Activated CD8-positive, alpha-beta memory T cell treated with anti-CD3 and anti-CD28 coated beads for 4 hours (primary cell): ENCODE measurements at places on chromosomes 16 and 17.

GRCh38 chr17:55757659-55758058, 6.8 kb downstream of the PCTP start:
- DNase-seq: no peak

- no peak for DNase-seq
Observed at GRCh38 chr17:71232801-71233559, 887.8 kb upstream of the SOX9 start.

DNA sequence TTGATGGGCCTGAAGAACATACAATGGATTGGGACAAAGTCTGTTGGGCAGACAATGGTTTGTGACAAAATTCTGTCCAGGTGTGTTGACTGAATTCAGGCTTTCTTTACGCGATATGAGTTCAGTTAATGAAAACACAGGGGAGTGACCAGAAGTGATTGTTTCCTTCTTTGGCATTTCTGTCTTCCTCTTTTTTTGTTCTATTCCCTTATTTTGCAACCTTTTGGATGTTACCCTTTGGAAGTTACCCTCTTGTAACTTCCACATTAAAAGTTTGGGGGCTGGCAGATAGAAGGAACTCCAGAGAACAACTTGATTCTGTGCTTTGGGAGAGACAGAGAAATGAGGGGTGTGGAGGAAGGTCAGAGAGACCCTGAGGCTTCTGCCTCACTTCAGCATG, 126.7 kb downstream of the PITPNC1 start:
- DNase-seq: no peak

- no peak for DNase-seq
Observed at GRCh38 chr16:14194721-14195120, 123.6 kb downstream of the MRTFB start.

DNA sequence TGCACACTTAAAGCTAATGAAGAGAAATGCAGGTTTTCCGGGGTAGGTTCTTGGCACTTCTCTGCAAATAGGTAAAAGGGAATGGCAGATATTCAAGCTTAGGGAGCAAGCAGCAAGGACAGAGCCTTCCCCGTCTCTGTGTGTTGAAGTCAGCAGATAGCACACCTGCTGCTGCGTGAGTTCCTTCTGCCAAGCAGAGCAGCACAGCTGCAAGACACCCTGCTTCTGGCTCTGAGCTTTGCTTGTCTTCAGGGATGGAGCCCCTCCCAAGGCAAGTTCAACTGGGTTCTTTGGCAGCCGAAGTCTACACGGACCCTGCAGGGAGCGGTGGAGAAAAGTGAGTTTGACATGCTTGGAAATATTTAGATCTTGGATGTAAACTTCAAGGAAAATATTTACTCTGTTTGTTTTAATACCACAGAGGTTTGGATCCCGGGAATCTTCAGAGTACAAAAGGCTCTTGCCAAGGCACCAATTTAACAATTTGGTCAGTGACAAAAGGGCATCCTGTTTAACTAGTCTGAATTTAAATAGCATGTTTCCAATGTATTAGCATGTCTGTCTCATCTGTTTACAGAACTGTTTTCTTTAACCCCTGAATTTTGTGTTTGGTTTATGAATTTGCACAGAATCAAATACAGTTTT, 113.4 kb upstream of the KCNJ16 start:
- no peak for DNase-seq

GRCh38 chr17:55584055-55584685, 72.9 kb upstream of the SMIM36 start:
- DNase-seq: no peak

GRCh38 chr17:76266244-76266938, 1.2 kb downstream of the UBALD2 start:
- DNase-seq: no peak

GRCh38 chr17:18025241-18025944, 13.6 kb downstream of the ATPAF2 start:
- no peak for DNase-seq

DNA sequence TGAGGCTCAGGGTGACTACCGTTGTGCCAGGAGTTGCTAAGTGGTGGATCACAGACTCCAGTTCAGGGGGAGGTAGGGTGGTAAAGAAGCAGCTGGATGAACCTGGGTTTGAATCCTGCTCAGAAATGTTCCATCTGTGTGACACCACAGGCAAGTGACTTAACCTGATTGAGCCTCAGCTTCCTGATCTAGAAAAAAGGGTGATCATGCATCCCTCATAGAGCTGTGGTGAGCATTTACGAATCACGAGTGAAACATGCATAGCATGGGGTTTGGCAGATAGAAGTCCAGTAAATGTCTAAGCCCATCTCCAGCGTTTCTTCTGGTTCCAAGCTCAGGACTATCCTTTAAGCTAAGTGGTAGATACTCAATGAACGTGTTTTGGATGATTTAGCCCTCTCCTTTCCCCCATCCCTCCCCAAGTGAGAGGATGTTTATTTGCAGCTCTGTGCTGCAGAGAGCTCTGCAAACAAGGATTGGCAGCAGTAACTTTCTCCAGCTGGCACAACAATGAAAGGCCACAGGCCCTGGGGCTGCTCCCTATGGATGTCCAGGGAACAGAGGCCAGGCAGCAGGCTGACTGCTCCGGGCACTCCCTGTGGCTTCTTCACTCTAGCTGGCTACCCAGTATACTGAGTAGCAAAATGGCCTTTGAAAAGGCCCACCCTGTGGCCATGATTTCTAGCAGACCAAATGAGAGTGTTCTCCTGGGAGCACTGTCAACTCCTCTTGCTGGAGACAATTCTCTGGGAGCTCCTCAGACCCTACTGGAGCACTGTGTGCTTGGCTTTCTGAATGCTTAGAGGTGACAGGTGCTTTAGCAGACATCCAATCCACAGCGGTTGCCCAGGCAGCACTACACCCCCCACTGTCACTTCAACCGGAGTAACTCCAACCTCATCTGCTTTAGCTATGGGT, 21.3 kb downstream of the CA4 start:
- no peak for DNase-seq

DNA sequence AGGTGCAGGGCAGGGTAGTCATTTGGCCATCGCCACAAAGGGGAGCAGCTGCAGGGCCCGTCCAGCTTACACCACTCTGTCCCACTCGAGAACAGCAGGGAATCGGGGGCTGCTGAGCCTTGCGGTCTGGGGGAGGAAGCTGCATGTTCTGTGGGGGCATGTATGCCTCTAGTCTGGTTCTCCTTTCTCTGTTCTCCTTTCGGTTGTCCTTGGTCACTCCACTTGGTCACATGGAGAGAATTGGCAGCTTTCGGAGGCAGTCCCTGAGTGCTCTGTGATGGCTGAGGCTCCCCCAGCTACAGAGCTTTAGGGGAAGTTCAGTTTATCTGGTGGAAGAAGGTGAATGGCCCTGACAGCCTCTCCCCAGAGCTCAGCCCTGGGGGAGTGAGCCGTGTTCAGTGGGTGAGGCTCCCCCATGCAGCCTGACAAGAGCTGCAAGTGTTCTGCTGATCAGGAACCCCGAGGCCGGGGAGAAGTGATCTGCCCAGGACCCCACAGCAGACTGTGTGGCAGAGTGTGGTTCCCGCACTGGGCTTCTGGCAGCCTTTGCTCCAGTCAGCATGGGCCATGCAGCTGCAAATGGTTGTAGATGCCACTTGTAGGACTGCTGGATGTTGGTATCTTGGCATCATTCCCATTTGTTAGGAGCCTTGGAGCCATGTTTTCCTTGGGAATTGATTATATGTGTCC, 22.3 kb upstream of the SMPD3 start:
- no peak for DNase-seq

DNA sequence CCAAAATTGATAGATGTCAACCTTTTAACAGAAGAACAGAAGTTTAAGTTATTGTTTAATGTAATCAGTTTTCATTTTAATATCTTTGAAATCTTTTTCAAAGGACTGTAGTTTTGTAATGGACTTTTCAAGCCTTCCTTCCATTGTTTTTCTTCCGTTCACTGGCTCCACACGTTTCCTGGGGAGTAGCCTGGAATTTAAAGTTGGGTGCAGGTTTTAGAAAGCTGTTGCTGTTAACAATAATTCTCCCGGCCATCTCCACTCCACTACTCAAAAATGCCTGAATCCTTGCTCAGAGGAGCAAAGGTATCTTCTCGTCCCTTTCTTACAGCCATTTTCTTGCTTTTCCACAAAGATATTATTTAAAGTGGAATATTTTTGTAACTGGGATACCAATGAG, 4.7 kb upstream of the COQ7 start:
- no peak for DNase-seq

DNA sequence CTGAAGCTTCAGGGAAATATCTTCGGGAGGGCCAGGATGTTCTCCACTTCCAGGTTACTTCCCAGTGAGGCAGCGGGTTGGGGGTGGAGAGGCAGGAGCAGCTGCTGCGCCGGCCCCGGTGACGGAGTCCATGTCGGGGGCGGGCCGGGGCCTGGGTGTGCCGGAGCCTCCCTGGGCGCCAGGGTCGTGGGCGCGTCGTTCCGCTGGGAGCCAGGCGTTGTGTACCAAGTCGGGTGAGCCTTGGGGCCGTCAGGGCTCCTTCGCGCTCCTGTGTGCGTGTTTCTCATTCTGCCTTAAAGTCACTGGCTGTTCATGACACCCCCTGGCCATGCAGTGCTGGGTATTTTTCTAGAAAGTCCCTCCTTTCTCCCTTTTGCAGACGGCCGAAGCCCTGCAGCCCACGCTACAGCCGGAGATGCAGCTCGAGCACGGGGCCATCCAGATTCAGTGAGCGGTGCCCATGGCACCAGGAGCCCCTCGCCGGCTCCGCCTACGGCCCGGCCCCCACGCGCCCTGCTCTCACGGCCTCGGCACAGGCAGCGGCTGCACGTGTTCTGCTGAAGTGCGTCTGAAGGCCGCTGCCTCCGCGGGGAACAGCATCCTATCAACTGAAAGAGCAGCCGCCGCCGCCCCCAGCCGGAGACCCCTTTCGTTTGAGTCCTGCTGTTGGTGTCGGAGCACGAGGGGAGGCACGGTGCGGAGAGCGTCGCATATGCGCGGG, 125.1 kb downstream of the BANP start:
- DNase-seq: no peak

- DNase-seq: no peak
Observed at GRCh38 chr16:81066681-81067080, 10.4 kb downstream of the C16orf46 start.

- DNase-seq: no peak
Observed at GRCh38 chr16:27813591-27813990, 249.9 kb downstream of the GSG1L start.

DNA sequence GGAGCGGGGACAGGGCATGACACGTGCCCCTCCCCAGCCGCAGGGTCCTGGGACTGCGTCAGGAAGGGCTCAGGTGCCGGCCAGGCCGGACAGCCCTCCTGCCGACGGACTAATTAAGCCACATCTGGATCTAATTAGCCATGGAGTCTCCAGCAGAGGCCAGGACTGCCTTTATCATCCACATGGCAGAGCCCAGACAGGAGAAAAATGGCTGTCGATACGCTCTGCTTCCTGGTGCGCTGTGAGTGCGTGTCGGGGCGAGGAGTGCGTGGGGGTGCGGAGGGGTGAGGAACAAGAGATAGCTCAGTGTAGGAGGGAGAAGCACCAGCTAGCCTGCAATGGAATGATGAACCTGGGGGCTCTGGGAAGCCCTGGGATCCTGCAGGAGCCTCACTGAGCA, 218.8 kb downstream of the IRF8 start:
- DNase-seq: no peak

DNA sequence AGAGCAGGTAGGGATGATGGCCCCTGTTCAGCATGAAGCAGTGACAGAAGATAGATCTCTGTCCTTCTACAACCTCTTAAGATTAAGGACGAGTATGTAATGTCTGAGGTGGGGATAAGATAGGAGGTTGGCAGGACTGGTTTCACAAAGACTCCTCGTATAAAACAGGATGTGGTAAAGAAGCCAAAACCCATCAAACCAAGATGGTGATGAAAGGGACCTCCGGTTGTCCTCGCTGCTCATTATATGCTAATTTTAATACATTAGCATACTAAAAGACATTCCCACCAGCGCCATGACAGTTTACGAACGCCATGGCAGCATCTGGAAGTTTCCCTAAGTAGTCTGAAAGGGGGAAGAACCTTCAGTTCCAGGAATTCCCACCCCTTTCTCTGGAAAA, 27.3 kb downstream of the MIS12 start:
- no peak for DNase-seq

- DNase-seq: no peak
Observed at GRCh38 chr17:64535357-64535756, 28.6 kb downstream of the CEP95 start.

- no peak for DNase-seq
Observed at GRCh38 chr17:61458000-61458399, 5.8 kb downstream of the TBX4 start.

- DNase-seq: no peak
Observed at GRCh38 chr17:14756479-14756878, 455.6 kb downstream of the HS3ST3B1 start.

- peak; percentile 35 for DNase-seq
Observed at GRCh38 chr17:13024526-13025257, 6.9 kb upstream of the ELAC2 start.

GRCh38 chr17:5065227-5065744, 13.0 kb upstream of the ZFP3 start:
- DNase-seq: no peak

DNA sequence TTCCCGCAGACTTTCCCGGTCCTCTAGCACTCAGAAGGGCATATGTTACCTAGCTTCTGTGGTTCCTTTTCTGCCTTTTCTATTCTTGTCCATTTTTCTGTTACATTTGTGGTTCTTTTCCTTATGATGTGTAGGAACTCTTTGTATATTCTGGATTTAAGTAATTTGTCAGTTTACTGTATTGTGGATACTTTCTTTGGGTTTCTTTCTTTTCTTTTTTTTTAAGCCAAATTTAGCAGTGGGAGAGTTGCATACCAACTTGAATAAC, 657 bp downstream of the ALDH3A2 start:
- DNase-seq: no peak

GRCh38 chr17:77394540-77395295, 253.9 kb downstream of the SEC14L1 start:
- no peak for DNase-seq

GRCh38 chr17:48478224-48479013, 48.4 kb upstream of the SKAP1 start:
- no peak for DNase-seq

GRCh38 chr17:77377710-77378235, 237.0 kb downstream of the SEC14L1 start:
- no peak for DNase-seq

DNA sequence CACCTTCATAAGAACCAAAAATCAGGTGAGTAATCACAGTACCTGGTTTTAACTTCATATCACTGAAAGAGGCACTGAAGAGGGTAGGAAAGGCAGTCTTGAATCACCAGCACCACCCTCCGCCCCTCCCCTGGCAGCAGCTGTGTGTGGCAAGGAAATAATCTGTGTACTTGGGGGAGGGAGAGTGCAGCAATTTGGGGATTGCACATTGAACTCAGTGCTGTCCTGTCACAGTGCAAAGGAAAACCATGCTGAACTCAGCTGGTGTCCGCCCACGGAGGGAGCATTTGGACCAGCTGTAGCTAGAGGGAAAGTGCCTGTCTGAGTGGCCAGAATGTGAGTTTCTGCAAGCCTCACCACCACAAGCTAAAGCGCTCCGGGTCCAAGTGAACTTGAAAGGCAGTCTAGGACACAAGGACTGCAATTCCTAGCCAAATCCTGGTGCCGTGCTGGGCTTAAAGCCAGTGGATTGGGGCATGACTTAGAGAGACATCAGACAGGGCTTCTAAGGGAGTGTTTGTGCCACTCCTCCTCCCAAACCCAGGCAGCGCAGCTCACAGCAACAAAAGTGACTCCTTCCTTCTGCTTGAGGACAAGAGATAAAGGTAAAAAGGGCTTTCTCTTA, 39.7 kb upstream of the ALDH3A1 start:
- DNase-seq: no peak
